ENCODE measurements at places on chromosomes 3 and 15.

GRCh38 chr3:64943866-64944265, 256.1 kb upstream of the ADAMTS9 start:
- no peaks in the 10 kb centered on the region for H3K36me3 ChIP-seq
- no peak for DNase-seq
- H3K4me1 ChIP-seq, result peaks cover 29% of the 10 kb centered on the region

- no peaks in the 10 kb centered on the region for H3K27me3 ChIP-seq
- no peak overlapping the region for H3K4me3 ChIP-seq
- H3K4me1 ChIP-seq, result no peaks in the 10 kb centered on the region
- no peak for DNase-seq
Observed at GRCh38 chr15:95639208-95639607, 691.3 kb upstream of the NR2F2 start.

DNA sequence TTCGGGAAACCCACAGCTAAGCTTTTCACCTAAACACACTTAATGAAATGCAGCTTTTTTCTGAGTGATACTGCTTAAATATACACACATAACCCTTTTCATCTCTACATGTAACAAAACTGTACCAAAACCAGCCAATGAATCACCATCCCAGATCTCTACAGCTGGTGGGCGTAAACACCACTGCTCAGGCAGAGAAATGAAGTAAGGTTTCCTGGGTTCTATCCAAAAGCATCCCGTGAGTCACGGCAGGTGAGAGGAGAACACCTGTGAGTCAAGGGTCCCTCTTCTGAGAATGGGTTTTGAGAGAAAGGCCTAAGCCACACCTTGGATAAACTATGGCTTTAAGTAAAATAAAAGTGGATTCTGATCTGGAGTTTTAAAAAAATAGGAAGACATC, 2.6 kb downstream of the CLDN1 start:
- H3K27me3 ChIP-seq, result no peaks in the 10 kb centered on the region
- H3K4me1 ChIP-seq, result peaks cover 12% of the 10 kb centered on the region
- DNase-seq, result no peak
- H3K36me3 ChIP-seq, result no peaks in the 10 kb centered on the region
- H3K4me3 ChIP-seq, result no peak overlapping the region

DNA sequence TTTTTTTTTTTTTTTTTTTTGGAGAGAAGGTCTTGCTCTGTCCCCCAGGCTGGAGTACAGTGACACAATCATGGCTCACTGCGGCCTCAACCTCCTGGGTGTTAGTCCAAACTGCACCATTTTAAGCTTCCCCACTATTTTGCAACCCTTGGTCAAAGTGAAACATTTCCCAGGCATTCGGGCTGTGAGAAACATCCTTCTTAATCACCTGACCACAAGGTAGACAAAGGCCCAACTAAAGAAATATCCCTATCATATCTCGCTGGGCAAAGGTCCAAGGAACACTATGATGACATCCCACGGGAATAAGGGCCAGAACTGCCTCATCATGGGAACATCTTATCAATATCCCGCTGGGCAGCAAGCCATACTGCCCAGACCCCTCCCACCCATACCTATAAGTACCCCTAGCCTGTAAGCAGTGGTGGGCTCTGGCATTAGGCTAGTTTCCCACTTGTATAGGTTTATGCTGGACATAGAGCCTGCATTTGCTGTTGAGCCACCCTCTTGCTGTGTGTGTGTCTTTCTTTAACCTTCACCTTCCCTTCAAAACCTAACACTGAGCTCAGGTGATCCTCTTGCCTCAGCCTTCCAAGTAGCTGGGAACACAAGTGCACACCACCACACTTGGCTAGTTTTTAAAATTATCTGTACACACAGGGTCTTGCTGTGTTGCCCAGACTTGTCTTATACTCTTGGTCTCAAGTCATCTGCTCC, 95.2 kb downstream of the SEMA5B start:
- H3K36me3 ChIP-seq, result no peaks in the 10 kb centered on the region
- no peak for DNase-seq
- no peak overlapping the region for H3K4me3 ChIP-seq
- H3K27ac ChIP-seq, result no peak overlapping the region
- H3K27me3 ChIP-seq, result no peaks in the 10 kb centered on the region

GRCh38 chr3:66372681-66373350, 128.0 kb downstream of the LRIG1 start:
- H3K27ac ChIP-seq, result no peak overlapping the region
- DNase-seq, result no peak
- H3K4me3 ChIP-seq, result no peak overlapping the region
- H3K4me1 ChIP-seq, result peaks cover 13% of the 10 kb centered on the region
- H3K36me3 ChIP-seq, result peaks cover 11% of the 10 kb centered on the region

GRCh38 chr3:136952292-136952691, 5.5 kb upstream of the IL20RB start:
- DNase-seq, result no peak
- no peaks in the 10 kb centered on the region for H3K4me1 ChIP-seq
- H3K27ac ChIP-seq, result no peak overlapping the region
- no peaks in the 10 kb centered on the region for H3K36me3 ChIP-seq

DNA sequence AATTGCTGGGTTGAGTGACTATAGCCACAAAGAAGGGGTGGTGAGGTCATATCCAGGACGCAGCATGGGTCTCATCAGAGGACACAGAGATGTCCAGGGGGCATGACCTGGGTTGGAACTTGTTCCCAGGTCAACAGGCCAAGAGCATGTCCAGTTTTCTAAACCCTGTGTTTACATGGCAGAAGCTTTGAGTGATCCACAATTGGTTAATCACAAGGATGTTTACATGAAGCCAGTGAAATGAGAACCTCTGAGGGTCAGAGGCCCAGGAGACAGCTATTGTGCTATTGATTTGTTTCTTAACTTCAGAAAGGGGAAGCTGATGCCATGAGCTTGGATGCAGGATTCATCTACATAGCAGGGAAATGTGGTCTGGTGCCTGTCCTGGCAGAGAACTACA, 42.2 kb upstream of the TOPBP1 start:
- H3K4me3 ChIP-seq, result no peak overlapping the region
- DNase-seq, result no peak
- no peaks in the 10 kb centered on the region for H3K36me3 ChIP-seq
- H3K27me3 ChIP-seq, result no peaks in the 10 kb centered on the region
- no peaks in the 10 kb centered on the region for H3K4me1 ChIP-seq

GRCh38 chr3:135260025-135260424, 465.0 kb downstream of the EPHB1 start:
- DNase-seq, result no peak
- no peaks in the 10 kb centered on the region for H3K4me1 ChIP-seq

DNA sequence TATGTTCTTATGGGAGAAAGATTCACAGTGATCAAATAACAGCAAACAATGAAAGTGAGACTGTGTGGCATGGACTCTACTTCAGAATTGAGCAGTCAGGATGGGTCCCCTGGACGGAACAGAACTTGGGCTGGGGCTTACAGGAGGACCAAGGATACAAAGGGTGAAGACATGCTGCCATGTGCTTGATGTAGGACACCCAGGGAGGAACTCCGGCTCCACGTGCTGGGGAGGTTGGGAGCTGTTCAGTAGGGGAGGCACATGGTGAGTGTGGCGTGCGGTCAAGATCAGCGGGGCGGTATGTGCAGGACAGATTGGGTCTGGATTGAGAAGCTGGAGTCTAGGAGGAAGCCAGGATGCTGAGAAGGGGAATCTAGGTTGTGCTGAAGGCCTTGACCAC, 32.6 kb downstream of the PPCDC start:
- H3K27me3 ChIP-seq, result no peaks in the 10 kb centered on the region
- no peaks in the 10 kb centered on the region for H3K4me1 ChIP-seq
- DNase-seq, result no peak
- H3K27ac ChIP-seq, result no peak overlapping the region

GRCh38 chr3:60384341-60384740, 866.9 kb downstream of the FHIT start:
- no peaks in the 10 kb centered on the region for H3K36me3 ChIP-seq
- no peaks in the 10 kb centered on the region for H3K4me1 ChIP-seq
- no peak overlapping the region for H3K27ac ChIP-seq
- H3K27me3 ChIP-seq, result no peaks in the 10 kb centered on the region

DNA sequence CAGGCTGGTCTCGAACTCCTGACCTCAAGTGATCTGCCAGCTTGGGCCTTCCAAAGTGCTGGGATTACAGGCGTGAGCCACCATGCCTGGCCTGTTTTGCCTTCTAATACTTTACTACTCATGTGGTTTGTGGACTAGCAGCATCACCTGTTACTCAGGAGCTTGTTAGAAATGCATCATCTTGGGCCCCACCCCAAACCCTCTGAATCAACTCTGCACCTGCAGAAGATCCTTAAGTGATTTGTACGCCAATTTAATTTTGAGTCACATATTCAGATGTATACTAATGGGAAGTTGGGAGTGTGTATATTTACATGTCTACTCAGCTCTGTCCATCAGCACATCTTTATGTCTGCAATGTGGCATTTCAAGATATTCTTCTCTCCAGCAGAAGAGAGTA, 6.1 kb downstream of the TBC1D21 start:
- H3K27me3 ChIP-seq, result peaks cover 27% of the 10 kb centered on the region
- H3K27ac ChIP-seq, result no peak overlapping the region
- no peaks in the 10 kb centered on the region for H3K36me3 ChIP-seq
- H3K4me1 ChIP-seq, result no peaks in the 10 kb centered on the region

- H3K4me1 ChIP-seq, result no peaks in the 10 kb centered on the region
- H3K27me3 ChIP-seq, result no peaks in the 10 kb centered on the region
- H3K4me3 ChIP-seq, result no peak overlapping the region
- peaks cover 62% of the 10 kb centered on the region for H3K36me3 ChIP-seq
- H3K27ac ChIP-seq, result no peak overlapping the region
Observed at GRCh38 chr3:149145974-149146373, 16.5 kb downstream of the HPS3 start.

- no peak overlapping the region for H3K4me3 ChIP-seq
- H3K36me3 ChIP-seq, result peaks cover 5% of the 10 kb centered on the region
- H3K27me3 ChIP-seq, result no peaks in the 10 kb centered on the region
Observed at GRCh38 chr3:73605412-73605811, 19.3 kb downstream of the PDZRN3 start.

GRCh38 chr3:87350367-87351199, 74.2 kb upstream of the POU1F1 start:
- no peak overlapping the region for H3K4me3 ChIP-seq
- H3K27me3 ChIP-seq, result no peaks in the 10 kb centered on the region
- H3K27ac ChIP-seq, result no peak overlapping the region
- H3K36me3 ChIP-seq, result no peaks in the 10 kb centered on the region
- DNase-seq, result no peak

GRCh38 chr3:142945023-142945422, 18.5 kb downstream of the PAQR9 start:
- H3K27me3 ChIP-seq, result peaks cover 10% of the 10 kb centered on the region
- no peak for DNase-seq
- H3K4me3 ChIP-seq, result no peak overlapping the region
- H3K27ac ChIP-seq, result no peak overlapping the region
- no peaks in the 10 kb centered on the region for H3K4me1 ChIP-seq

DNA sequence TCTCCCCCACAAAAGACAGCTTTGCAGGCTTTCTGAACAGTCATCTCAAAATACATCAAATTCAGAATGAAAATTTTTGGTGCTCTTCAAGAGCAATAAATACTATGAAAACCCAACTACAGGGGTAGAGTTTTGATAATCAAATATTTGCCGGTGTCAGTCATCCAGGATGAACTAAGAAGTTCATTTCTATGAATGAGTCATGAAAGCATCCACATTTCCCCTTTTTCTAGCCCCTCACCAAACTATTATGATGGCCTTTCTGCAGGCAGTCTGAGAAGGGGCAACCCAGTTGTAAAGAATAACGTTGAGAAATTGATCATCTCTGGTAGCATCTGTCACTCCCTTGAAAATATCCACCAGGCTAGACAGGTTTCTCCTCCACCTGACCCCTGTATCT, 3.1 kb upstream of the LPCAT4 start:
- no peaks in the 10 kb centered on the region for H3K27me3 ChIP-seq
- H3K27ac ChIP-seq, result no peak overlapping the region
- H3K36me3 ChIP-seq, result no peaks in the 10 kb centered on the region
- no peaks in the 10 kb centered on the region for H3K4me1 ChIP-seq

DNA sequence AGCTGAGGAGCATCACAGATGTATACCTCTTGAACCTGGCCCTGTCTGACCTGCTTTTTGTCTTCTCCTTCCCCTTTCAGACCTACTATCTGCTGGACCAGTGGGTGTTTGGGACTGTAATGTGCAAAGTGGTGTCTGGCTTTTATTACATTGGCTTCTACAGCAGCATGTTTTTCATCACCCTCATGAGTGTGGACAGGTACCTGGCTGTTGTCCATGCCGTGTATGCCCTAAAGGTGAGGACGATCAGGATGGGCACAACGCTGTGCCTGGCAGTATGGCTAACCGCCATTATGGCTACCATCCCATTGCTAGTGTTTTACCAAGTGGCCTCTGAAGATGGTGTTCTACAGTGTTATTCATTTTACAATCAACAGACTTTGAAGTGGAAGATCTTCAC, 3.0 kb downstream of the CCR8 start:
- no peak overlapping the region for H3K27ac ChIP-seq
- H3K36me3 ChIP-seq, result no peaks in the 10 kb centered on the region
- no peak for DNase-seq
- H3K4me1 ChIP-seq, result no peaks in the 10 kb centered on the region
- H3K27me3 ChIP-seq, result no peaks in the 10 kb centered on the region

DNA sequence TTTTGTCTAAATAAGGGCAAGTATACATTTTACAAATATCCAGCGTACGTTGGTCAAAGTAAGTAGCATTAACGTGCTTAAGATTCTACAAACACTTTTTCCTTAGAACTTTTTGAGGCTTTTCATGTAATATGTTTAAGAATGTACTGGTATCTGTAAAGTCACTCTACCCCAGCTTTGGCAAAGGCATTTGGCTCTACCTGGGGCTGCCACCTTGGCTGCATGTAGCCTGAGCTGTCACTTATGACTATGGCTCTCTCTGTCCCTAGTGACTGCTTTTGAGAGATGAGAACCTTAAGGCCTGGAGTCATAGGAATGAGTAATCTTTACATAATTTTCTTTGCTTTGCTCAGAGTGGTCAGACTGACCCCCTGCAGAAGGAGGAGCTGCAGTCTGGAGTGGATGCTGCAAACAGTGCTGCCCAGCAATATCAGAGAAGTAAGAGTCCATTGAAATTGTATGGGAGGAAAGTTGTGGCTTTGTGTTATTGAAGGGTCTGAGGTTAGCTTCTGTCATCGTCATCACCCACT, 61.2 kb downstream of the IQGAP1 start:
- no peaks in the 10 kb centered on the region for H3K27me3 ChIP-seq
- no peaks in the 10 kb centered on the region for H3K4me1 ChIP-seq
- no peak for DNase-seq
- no peak overlapping the region for H3K27ac ChIP-seq

- peaks cover 98% of the 10 kb centered on the region for H3K4me1 ChIP-seq
- DNase-seq, result no peak
- H3K27ac ChIP-seq, result peak overlapping the region; percentile 99
- H3K27me3 ChIP-seq, result no peaks in the 10 kb centered on the region
- H3K4me3 ChIP-seq, result no peak overlapping the region
Observed at GRCh38 chr3:111870620-111871019, 11.6 kb downstream of the PHLDB2 start.

DNA sequence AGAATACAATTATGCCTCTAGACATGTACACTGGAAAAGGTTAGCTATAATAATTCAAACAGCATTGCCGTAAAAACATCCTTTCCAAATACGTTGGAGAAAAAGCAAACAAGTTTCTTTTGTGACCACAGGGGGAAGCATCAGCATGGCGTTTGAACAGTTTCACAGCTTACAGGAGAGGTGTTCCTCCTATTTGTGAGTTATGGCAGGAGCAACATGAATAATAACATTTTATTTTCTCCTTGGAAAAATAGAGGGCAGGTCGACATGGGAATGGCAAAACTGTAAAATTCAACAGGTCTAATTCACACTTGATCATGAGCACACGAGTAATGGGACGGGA, 39.7 kb upstream of the GADL1 start:
- peak overlapping the region; percentile 30 for H3K4me3 ChIP-seq
- no peaks in the 10 kb centered on the region for H3K36me3 ChIP-seq
- H3K27me3 ChIP-seq, result no peaks in the 10 kb centered on the region
- DNase-seq, result no peak
- no peaks in the 10 kb centered on the region for H3K4me1 ChIP-seq

GRCh38 chr3:135348690-135349089, 553.6 kb downstream of the EPHB1 start:
- H3K27ac ChIP-seq, result no peak overlapping the region
- no peaks in the 10 kb centered on the region for H3K4me1 ChIP-seq
- H3K27me3 ChIP-seq, result no peaks in the 10 kb centered on the region
- DNase-seq, result no peak
- no peak overlapping the region for H3K4me3 ChIP-seq

All from tibial artery (tissue), 4 donors.